ENCODE measurements at places on chromosomes 7 and 10.

GRCh38 chr7:38066391-38066790 is 111.7 kb upstream of the STARD3NL start:
- no peak for DNase-seq

GRCh38 chr10:103673606-103674005 is 180.1 kb downstream of the NEURL1 start:
- no peak for DNase-seq

DNA sequence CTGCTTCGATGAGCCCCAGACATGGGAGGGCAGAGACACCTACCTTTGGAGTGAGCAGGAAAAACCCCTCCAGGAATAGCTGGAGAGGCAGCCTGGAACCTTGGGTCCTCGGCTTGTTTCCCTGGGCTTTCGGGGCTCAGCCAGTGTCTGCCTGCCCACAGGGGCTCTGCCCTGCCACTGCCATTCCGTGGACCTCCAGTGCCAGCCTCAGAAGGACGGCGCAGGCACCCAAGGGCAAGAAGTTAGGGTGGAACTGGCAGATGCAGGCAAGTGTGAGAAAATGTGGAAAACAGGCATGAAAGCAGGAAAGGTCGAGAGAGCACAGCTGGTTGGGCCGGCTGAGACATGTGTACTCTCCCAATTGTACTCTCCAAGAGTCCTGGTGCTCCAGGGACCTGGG is 281.5 kb downstream of the GRID1 start:
- DNase-seq, result no peak

DNA sequence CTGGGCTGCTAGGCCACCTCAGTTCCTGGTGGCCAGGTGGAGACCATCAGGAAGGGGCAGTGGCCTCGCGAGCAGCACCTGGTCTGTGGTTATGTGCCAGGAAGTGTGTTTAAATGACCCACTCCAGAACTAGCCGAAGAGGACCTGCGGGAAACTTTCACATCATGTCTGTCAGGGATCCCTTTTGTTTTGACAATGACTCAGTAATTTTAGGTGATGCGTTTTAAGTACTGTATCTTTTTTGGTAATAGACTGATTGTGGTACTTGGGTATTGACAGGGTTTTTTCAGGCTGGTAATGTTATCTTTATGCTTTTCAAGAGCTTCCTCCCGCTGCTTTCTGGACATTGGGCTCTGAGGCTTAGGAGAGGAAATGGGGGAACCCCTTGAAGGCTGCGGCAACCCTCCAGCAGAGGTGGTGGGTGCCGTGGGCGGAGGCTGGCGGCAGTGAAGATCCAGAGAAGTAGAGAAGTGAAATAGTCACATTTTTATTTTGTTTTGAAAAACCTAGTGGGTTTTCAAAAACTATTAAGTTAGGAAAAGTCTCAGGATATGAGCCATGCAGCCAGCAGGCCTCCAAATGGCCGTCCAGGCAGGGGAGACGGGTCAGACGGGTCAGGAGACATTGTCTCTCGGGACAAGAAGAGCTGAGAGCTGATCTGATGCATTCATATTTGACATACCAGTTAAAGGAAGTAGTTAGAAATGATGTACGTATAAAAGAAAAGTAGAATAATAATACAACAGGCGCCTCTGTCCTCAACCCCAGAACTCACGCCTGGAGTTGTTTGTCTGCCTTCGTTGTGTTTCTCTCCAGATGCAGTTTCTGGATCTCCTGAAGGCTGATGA is 27.7 kb downstream of the PPP2R2D start:
- no peak for DNase-seq

GRCh38 chr7:131327049-131327625 is 539 bp upstream of the MKLN1 start:
- peak; percentile 57 for DNase-seq

DNA sequence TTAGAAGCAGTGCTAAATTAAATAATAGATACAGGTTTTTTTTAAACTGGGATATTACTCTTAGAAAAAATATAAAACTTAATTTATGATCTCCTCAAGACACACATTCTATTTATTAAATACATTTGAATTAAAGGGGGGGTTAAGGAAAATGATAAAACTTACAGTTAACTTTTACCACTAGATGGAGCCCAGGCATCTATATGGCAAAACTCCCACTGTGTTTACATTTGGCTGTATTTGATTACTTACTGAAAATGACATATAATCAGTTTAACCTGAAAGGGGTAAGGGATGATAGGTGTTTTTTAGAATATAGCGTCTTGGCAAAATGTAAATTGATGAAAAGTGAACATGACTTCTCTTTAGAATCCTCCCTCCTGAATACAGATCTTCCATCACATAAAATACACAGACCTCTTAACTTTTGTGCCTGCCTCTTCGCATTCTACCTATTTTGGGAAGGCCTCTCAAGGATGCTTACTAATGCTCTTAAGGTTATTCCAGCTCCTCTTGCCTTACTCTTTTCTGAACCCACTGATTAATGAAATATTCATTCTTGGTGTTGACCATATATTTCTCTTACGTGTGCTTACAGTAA is 235.7 kb downstream of the AGMO start:
- no peak for DNase-seq

GRCh38 chr7:134605978-134606923 is 40.4 kb upstream of the BPGM start:
- peak; percentile 24 for DNase-seq

DNA sequence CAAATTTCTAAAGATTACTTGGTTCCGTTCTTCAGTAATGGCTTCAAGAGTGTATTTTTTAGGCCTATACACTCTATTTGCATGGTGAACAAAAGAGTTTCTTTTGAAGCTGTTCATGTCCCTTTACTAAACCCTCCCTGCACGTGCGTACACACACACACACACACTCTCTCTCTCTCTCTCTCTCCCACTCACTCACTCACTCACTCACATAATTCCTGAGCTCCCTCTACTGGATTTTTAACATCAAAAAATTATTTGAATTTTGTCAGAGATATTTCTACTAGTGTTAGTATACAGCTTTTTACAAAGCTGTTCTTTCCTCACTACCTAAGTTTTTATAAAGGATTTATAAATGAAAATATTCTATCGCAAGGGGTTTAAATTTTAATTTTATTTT is 85.9 kb downstream of the UBE3C start:
- DNase-seq, result no peak

- no peak for DNase-seq
Measured at GRCh38 chr7:122135275-122135674, 8.8 kb downstream of the AASS start.

DNA sequence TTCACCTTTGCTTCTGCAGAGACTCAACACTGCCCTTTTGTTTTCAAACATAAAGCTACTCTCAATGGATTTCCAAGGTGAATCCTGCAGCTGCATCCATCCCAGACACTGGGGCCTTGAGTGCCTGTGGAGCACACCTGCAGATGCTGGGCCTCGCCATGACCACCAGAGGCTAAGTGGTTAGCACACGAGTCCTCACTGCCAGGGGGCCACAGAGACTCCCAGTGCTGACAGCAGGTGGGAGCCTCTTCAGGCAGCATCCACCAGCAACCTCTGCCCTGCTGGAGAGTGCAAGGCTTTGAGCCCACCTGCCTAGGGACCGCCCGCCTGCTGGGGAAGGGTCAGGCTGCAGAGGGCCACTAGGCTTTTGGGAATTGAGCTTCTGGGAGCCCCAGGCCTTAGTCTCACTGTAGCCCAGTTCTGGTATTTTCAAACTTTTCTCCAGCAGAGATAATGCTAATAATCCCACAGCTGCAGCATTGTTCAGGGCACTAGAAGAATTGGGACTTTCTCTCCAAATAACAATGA is 9.4 kb upstream of the HPS1 start:
- no peak for DNase-seq

GRCh38 chr7:102085218-102085772 is 201.4 kb upstream of the SH2B2 start:
- no peak for DNase-seq

DNA sequence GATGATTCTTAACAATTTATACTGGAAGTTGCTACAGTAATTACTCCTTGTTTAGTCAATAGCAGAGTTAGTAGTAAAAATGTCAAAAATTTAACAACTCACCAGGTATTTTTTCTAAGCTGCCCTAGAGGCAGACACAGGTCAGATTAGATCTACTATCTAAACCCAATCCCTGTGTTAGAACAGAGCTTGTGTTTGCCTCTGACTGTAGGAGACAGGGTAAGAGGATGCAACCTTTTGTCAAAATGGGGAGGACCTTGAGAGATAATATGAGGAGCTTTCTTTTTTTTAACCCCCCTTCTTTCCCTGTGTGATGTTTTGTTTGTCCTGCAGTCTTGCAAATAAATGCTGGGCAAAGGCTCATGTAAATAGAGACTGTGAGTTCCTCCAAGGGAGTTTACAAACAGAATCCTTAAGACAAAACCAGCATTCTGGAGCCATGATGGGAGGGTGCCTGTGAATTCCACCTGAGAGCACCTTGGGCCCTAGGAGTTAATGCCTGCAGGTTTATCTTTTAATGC is 353.1 kb downstream of the GATA3 start:
- DNase-seq, result no peak

- peak; percentile 40 for DNase-seq
Measured at GRCh38 chr7:131107337-131108211, 220.1 kb upstream of the MKLN1 start.

- DNase-seq, result no peak
Measured at GRCh38 chr10:78066728-78067430, 33.2 kb downstream of the RPS24 start.

- no peak for DNase-seq
Measured at GRCh38 chr7:131173145-131173890, 154.4 kb upstream of the MKLN1 start.

DNA sequence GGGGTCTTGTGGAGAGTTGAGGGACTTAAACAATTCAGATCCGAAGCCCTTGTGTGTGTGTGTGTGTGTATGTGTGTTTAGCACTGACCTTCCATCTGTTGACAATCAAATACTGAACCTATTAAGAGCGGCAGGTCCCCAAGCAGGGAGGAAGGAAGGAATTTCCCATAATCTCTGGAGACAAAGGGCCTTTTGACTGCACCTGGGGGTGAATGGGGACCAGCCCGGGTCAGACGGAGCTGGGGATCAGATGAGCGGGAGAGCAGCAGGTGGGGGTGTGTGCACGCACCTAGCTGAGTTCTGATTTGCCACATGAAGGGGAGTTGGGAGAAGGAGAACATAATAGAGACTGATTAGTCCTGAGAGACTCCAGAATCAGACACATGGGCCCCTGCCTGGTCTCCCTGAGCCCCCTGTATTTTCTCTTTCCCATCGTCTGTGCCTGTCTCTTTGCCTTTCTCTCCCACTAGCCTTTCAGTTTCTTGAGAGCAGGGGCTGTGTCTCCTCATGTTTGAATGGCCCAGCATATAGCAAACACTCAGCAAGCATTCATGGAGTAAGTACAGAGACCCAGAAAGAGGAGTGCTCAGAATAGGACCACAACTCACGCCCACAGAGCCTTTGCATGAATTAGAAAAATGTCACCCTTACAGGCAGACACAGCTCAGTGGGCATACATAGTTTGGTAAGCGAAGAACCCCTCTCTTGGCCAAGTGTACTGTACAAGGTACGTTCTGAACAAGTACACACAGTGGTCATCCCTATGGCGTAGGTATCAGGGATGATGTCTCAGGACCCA is 288.3 kb upstream of the HABP2 start:
- no peak for DNase-seq

GRCh38 chr10:84548869-84549268 is 220.5 kb downstream of the CCSER2 start:
- no peak for DNase-seq

- no peak for DNase-seq
Measured at GRCh38 chr7:105814481-105814880, 61.9 kb downstream of the ATXN7L1 start.

Data from DMS79 (cell line).